Lung (tissue), 17 donors: ENCODE measurements at places on chromosomes 3 and 15. TPM values are rescaled to one million over a fixed set of nuclear protein-coding genes. Genes with fewer than 3 reads are reported as not detected.

- H3K27me3 ChIP-seq, result no peaks in the 10 kb centered on the region
- H3K4me3 ChIP-seq, result no peak overlapping the region
- H3K36me3 ChIP-seq, result peaks cover 1% of the 10 kb centered on the region
- peaks cover 12% of the 10 kb centered on the region for H3K4me1 ChIP-seq
- no peak for DNase-seq
Measured at GRCh38 chr3:124560666-124561215, 169.5 kb upstream of the UMPS start.

- H3K4me3 ChIP-seq, result no peak overlapping the region
- no peaks in the 10 kb centered on the region for H3K27me3 ChIP-seq
- H3K36me3 ChIP-seq, result no peaks in the 10 kb centered on the region
- no peaks in the 10 kb centered on the region for H3K4me1 ChIP-seq
Measured at GRCh38 chr3:146507331-146508120, 36.9 kb downstream of the PLSCR1 start.

GRCh38 chr3:114464548-114464947 is 170.7 kb downstream of the TIGIT start:
- no peak overlapping the region for H3K27ac ChIP-seq
- H3K4me3 ChIP-seq, result no peak overlapping the region
- no peaks in the 10 kb centered on the region for H3K27me3 ChIP-seq

RAB27A gene
- total RNA-seq, result 71.7 TPM

GRCh38 chr3:170914690-170915089 is 6.3 kb upstream of the EIF5A2 start:
- H3K27ac ChIP-seq, result no peak overlapping the region
- no peak overlapping the region for H3K4me3 ChIP-seq
- no peaks in the 10 kb centered on the region for H3K4me1 ChIP-seq
- H3K27me3 ChIP-seq, result no peaks in the 10 kb centered on the region

FRMD5 gene
- 1.1 TPM for total RNA-seq

KNG1 gene
- 0.23 TPM for total RNA-seq

DNA sequence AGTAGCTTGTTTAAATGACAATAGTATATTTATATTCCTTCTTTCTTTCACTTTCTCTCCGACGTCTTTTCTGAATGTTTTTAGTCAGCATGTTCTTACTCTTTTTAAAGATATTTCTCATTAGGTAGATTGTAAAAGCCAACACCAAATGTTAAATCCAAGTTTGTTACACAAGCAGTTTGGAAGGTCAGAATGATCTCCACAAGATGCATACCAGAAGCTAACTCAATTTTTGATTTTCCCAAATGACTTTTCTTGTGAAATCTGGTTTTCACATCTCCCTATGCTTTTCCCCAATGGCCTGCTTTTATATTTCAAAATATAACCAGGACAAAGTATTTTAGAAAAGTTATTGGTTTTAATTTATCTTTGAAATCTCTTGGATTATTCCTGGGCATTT is 49.7 kb upstream of the TPRG1 start:
- no peaks in the 10 kb centered on the region for H3K4me1 ChIP-seq
- H3K36me3 ChIP-seq, result no peaks in the 10 kb centered on the region
- no peak overlapping the region for H3K27ac ChIP-seq
- no peaks in the 10 kb centered on the region for H3K27me3 ChIP-seq

GRCh38 chr3:25191673-25192072 is 236.4 kb upstream of the RARB start:
- no peak for DNase-seq
- H3K27me3 ChIP-seq, result no peaks in the 10 kb centered on the region
- no peak overlapping the region for H3K27ac ChIP-seq
- H3K36me3 ChIP-seq, result no peaks in the 10 kb centered on the region
- no peak overlapping the region for H3K4me3 ChIP-seq
- no peaks in the 10 kb centered on the region for H3K4me1 ChIP-seq

- DNase-seq, result peak; percentile 69
- H3K4me1 ChIP-seq, result no peaks in the 10 kb centered on the region
- H3K4me3 ChIP-seq, result no peak overlapping the region
- H3K36me3 ChIP-seq, result no peaks in the 10 kb centered on the region
Measured at GRCh38 chr15:31200735-31201151, 99.2 kb upstream of the TRPM1 start.

- no peak overlapping the region for H3K27ac ChIP-seq
- DNase-seq, result peak; percentile 71
- no peak overlapping the region for H3K4me3 ChIP-seq
- peaks cover 3% of the 10 kb centered on the region for H3K4me1 ChIP-seq
Measured at GRCh38 chr15:98983334-98983733, 24.3 kb downstream of the PGPEP1L start.

SLC28A1 gene
- not detected for total RNA-seq

HYAL1 gene
- 1.6 TPM for total RNA-seq

GRCh38 chr3:69082805-69083204 is 1.9 kb upstream of the ARL6IP5 start:
- DNase-seq, result peak; percentile 50
- no peaks in the 10 kb centered on the region for H3K27me3 ChIP-seq
- no peak overlapping the region for H3K4me3 ChIP-seq
- H3K4me1 ChIP-seq, result peaks cover 11% of the 10 kb centered on the region
- H3K27ac ChIP-seq, result peak overlapping the region; percentile 17

PLA2G4D gene
- total RNA-seq, result not detected

DNA sequence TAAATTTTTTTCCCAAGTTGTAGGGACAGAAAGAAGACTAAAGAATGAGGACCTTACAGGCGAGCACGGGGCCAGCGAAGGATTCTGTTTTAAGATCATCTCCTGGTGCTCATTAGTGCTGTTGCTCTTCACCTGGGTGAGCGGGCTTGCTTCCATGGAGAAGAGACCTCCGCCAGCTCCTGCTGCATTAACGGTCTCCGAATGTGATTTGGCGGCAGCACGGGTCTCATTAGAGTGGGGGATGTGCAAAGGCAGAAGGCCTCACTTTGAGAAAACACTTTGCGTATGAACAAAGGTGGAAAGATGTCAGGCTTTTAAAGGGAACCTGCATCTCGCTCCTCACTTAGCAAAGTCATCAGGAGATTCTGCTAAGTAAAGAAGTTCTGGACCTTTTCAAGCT is 753.4 kb upstream of the CFAP20DC start:
- H3K4me3 ChIP-seq, result no peak overlapping the region
- H3K36me3 ChIP-seq, result no peaks in the 10 kb centered on the region
- no peak overlapping the region for H3K27ac ChIP-seq
- H3K27me3 ChIP-seq, result no peaks in the 10 kb centered on the region

DNAH12 gene
- 37.8 TPM for total RNA-seq

GRCh38 chr3:71930056-71930991 is 145.4 kb upstream of the PROK2 start:
- H3K4me1 ChIP-seq, result no peaks in the 10 kb centered on the region
- DNase-seq, result no peak
- no peak overlapping the region for H3K4me3 ChIP-seq
- no peak overlapping the region for H3K27ac ChIP-seq
- H3K36me3 ChIP-seq, result no peaks in the 10 kb centered on the region

GRCh38 chr3:31011380-31011779 is 116.9 kb upstream of the GADL1 start:
- peak; percentile 24 for DNase-seq
- no peaks in the 10 kb centered on the region for H3K27me3 ChIP-seq
- H3K4me3 ChIP-seq, result no peak overlapping the region

- DNase-seq, result no peak
- no peak overlapping the region for H3K27ac ChIP-seq
- no peak overlapping the region for H3K4me3 ChIP-seq
- no peaks in the 10 kb centered on the region for H3K4me1 ChIP-seq
- H3K27me3 ChIP-seq, result no peaks in the 10 kb centered on the region
Measured at GRCh38 chr3:7927864-7928263, 573.8 kb upstream of the LMCD1 start.

- H3K4me1 ChIP-seq, result no peaks in the 10 kb centered on the region
- no peaks in the 10 kb centered on the region for H3K36me3 ChIP-seq
- DNase-seq, result peak; percentile 88
- H3K27ac ChIP-seq, result peak within 1 kb of the TSS; percentile 84
- H3K27me3 ChIP-seq, result no peaks in the 10 kb centered on the region
Measured at GRCh38 chr15:49423021-49423420, at the start of gene FGF7. TSS of gene FGF7 (plus strand) at chr15:49423242. CDS start at chr15:49424298, 1,056 bp downstream.
